ENCODE measurements at places on chromosomes 13 and 19.
A peak's percentile ranks its signal among the peaks of the same experiment; 100 is the strongest.

- DNase-seq, result no peak
Measured at GRCh38 chr19:35108730-35109129, 6.9 kb upstream of the FXYD3 start.

- DNase-seq, result no peak
Measured at GRCh38 chr13:91112201-91112923, 235.1 kb upstream of the MIR17HG start.

DNA sequence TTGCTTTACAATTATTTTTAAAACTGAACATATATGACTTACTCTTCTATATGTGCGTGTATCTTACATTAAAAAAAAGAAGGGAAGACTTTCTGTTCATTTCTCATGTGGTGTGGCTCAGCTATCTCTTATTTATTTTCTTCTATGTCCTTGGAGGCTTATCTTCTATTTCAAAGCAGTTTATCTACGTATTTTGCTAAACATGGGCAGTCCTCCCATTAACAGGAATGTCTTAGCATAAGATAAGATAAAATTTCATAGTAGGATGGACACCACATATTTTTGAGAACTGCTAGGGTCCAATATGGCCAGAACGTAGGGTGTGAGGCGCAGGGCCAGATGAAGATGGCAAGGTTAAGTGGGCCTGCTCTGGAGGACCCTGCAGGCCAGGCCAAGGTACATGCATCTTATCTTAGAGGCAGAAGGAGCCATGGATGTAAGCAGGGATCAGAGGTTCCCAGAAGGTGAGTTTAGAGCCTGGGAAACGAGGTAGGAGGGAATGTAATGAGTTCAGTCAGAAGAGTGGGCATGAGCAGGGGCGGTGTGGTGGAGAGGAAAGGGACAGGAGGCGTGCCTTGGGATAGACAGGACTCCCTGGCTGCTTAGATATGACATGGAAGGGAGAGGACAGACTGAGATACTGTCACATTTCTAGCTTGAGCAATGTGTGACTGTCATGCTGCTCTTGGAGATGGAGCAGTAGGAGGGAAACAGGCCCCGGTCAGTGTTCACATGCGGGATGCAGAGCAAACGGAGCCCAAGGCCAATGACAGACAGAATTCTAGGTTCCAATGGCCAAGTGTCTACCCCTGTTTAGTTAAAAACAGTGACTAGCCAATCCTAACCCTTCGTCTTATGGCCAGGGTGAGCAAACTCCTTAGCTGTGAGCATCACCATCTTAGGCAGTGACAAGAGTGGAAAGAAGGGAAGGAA, 68.6 kb upstream of the MEDAG start:
- DNase-seq, result no peak

DNA sequence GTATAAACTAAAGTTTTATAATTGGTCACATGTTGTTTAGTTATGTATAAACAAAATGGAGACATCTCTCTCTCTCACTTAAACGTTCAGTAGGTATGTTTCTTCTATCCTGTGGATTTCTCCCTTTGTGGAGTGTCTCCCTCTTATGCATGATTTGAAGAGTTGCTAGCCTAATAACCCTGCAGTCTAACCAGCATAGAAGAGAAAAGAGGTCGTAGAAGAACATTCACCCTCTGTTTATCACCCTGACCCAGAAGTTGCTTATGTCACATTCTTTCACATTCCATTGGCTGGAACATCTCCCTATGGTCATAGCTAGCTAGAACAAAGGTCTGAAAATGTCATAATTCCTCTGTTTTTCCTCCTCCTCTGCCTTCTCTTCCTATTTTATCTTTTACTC, 176.8 kb upstream of the PCDH20 start:
- DNase-seq, result no peak

GRCh38 chr13:66558506-66558905, 671.6 kb downstream of the PCDH9 start:
- DNase-seq, result no peak

DNA sequence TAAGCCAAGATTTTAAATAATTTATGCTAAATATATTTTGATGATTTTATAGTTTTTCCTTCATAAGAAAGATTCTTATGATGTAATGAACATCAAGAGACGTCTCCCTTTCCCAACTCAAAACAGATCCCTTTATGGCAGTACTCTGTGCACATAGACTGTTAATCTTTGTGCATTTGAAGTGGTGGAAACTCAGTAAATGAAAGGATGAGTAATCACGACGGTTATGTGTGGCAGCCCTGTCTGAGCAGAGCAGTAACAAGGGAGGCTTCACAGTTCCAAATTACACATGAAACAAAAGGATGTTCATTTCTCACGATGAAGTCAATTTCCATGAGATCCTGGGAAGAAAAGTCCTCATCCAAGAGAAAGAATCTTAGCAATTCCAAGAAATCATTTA, 498.1 kb downstream of the KLF5 start:
- DNase-seq, result no peak

DNA sequence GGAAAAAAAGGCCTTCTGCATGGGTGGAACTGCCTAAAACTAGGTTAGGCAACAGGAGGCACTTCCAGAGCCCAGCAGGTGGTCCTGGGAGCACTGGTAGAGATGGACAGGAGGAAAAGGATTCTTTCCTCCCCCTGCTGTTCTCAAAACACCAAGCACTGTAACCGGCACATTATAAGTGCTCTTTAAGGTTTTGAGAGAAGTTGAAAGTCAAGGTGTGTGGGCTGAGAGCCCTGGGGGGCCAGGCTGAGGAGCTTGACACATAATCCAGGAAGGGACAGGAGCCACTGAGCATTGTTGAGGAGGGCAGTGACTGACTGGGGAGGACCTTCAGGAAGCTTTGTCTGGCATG, 32.3 kb downstream of the SPATA13 start:
- DNase-seq, result no peak

DNA sequence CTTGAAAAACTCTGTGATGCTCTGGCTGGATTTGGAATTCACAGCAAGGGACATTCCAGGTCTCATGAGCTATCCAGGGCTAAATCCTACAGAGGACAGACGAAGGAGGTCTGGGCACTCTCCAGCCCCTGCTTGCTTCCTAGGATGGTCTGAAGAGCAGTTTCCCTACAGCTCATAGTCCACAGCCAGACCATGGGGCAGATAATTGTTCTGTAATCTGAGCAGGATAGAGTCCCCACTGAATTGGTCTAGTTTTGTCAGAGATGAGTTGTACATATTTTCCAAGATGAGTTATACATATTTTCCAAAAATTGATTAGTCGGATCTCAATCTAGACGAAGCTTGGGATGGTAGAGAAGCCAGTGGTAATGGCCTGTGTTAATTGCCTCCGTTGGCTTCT, 75.6 kb downstream of the C13orf42 start:
- DNase-seq, result no peak

DNA sequence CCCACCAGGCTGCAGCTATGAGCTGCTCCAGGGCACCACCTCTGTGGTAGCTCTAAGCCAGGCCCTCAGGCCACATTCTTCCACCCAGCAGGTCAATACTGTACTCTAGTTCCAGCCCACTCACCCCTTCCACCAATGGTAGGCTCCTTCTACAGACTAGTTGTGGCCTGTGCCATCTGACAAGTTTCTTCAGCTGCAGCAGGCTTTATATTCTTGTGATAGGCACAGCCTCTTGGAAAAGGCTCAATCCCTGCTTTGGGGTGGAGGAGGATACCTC, 8.5 kb downstream of the MICU2 start:
- DNase-seq, result no peak

DNA sequence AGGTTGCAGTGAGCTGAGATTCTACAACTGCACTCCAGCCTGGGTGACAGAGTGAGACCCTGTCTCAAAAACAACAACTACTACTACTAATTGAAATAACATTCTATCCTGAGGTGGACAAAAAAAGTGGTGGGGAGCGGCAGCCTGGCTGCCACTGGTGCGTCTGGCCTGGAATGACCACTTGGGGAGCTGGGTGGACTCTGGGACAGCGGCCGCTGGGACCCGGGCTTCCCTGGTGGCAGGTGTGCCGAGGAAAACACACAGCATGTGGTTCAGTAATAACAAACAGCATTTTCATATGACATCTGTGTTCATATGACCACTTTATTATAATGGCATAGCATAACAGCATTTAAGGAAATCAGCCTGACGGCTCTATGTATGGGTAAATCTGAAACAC, 33.9 kb downstream of the TFDP1 start:
- no peak for DNase-seq

GRCh38 chr13:21079761-21080592, 18.6 kb upstream of the LATS2 start:
- peak; percentile 74 for DNase-seq

DNA sequence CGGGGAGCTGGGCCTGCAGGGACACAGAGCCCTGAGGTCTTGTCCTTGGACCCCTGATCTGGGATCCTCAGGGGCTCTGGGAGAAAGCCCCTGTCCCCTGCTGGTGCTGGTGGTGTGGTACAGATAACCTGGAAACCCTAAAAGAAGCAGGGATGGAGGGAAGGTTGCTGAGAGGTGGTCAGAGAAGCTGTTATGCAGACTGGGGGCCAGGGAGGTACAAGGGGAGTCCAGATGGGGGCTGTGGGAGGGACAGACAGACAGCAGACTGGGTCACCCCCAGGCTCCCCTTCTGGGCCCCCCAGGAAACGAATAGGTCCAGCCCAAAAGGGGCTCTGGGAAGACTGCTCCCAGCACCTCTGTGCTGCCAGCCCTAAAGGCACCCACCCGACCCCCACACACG, 34.7 kb upstream of the PEPD start:
- no peak for DNase-seq

- peak; percentile 2 for DNase-seq
Measured at GRCh38 chr19:36060430-36060829, 5.7 kb downstream of the WDR62 start.

DNA sequence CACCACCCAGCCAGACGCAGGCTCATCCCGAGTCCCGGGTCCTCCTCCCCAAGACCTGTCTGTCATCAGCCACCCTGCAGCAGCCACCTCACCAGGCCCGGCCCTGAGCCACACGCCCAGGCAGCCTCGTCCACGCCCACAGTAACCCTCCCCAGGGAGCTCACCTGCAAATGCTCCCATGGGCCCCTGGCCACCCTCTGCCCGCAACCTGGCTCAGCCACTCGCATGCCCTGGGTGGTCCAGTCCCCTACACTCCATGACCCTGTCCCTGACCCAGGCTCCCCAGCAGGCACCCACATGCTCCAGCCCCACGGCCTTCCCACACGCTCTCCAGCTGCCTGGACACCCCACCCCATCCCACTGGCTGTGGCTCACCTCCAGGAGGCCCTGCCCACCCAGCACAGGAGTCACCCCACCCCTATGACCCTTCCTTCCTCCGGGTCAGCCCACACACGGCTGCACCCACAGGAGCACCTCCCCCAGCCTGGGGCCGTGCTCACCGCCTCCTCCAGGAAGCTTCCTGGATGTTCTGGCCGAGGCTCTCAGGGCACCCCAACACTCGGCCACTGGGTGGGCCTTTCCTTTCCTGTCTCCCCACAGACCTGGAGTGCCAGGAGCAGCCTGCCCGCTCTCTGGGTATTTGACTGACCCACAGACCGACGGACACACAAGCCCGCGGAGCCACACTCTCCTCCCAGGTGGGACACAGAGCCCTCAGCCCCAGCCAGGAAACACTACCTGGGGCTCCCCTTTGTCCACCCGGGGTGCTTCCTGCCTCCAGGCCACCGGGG, 3.6 kb downstream of the TMEM259 start:
- DNase-seq, result no peak

DNA sequence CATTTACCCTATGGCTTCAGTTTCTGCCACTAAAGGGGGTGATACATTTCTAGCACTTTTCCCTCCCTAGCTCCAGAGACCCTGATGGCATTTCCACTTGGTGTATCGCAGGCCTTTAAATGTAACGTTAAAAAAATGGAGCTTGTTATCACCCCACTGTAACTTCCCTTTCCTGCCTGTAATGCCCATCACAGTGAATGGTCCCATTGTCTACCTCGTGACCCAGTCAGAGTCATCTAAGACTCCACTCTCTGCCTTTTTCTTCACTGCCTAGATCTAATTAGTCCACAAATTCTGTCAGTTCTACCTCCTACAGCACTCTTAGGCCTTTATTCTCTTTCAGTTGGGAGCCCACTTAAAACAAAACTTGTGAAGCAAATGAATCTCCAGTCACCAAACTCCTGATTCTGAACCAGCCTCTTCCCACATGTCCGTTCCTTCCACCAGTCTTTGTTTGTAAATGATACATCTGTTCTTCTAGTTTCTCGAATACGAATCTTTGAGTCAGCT, 64.8 kb downstream of the NHLRC3 start:
- DNase-seq, result no peak

GRCh38 chr19:13428352-13428751, 77.9 kb downstream of the CACNA1A start:
- DNase-seq, result no peak

DNA sequence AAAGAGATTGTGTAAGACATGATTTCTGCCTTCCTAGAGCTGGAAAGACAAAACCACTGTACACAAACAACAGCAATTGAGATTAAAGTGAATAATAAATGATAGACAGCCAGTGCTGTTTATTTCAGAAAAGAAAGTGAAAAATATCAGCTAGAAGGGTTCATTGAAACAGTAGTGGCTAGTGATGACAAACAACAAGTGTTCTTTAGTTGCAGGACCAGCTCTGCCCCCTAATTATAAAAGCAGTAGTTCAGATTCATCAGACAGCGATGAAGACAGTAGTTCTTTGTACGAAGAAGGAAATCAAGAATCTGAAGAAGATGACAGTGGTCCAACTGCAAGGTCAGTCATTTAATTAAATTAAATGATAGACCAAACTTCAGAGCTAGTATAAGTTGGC, 14.8 kb downstream of the GPALPP1 start:
- no peak for DNase-seq

DNA sequence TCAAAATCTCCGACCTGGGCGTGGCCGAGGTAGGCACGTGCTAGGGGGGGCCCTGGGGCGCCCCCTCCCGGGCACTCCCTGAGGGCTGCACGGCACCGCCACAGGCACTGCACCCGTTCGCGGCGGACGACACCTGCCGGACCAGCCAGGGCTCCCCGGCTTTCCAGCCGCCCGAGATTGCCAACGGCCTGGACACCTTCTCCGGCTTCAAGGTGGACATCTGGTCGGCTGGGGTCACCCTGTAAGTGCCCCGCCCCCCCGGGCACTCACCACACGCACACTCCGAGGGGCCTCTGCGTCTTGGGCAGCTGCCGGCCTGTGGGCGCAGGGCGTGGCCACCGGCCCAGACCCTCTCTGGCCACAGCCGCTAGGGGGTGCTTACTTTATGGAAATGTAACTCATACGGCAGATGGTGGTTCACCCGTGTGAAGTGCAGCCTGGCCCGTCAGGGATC, 14.9 kb downstream of the STK11 start:
- DNase-seq, result no peak

DNA sequence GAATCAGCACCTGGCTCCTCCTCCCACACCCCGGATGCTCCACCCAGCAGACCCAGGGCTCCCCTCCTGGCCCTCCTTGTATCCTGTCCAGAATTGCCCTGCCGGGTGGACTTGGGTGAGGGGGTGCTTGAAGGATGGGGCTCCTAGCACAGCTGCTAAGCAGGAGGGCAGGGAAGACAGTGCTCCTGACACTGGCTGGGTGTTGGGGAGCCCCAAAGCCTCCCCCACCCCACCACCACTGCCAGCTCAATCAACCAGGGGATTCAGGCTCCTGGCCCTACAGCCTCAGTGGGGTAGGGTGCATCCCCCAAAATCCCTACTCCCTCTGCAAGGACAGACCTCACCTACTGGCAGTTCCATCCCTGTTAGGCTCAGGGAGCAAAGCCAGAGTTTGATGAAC, 2.6 kb upstream of the CYP4F11 start:
- DNase-seq, result no peak
